ENCODE measurements at places on chromosomes 5 and 9.

DNA sequence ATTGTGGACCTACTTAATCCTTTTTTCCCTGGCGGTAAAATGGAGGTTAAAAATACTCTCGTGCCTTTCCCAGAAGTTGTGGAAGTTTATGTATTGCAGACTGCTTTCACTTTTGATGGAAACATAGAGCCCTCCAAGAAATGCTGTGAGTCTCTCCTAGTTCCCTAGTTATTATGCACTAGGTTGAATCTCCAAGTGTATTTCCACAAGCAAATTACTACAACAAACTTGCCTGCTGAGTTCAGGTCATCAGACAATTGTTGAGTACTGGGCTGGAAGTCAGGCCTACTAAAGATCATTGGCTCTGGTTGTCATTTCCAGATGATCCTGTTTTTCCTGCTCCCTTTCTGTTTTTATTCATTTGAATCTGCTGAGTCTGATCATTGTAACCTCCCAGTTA, 104.1 kb downstream of the CD180 start:
- no peak for DNase-seq

- no peak for DNase-seq
Measured at GRCh38 chr9:124506433-124506832, 766 bp downstream of the NR5A1 start.

DNA sequence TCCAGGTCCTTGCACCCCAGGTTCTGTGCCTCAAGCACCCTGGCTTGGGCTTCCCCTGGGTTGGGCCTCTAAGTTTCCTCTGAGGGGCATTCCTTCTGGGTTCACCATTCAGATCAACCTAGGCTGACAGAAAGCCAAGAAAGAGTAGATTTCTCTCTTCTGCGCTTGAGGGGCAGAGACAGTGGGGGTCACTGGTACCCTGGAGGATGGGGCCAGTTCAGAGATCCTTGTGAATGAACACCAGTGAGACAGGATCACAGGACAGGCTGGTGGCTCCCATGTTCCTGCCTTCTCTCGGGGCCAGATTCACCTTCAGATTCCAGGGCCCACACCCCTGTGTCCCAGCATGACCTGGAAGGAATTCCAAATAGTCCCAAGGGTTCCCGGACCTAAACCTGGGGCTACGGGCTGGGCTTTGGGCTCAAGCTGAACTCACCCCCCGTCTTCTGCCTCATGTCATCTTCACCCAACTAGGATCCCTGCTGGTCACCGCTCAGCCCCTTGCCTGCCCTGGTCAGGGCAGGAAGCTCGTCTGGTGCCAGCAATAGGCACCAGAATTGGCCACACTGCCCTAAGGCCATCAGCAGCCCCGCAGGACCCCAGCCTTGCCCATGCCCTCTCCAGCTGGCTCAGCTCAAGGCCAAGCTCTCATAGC, 91.8 kb upstream of the MVB12B start:
- DNase-seq = no peak

GRCh38 chr9:89077519-89077918, 86.3 kb downstream of the S1PR3 start:
- no peak for DNase-seq

DNA sequence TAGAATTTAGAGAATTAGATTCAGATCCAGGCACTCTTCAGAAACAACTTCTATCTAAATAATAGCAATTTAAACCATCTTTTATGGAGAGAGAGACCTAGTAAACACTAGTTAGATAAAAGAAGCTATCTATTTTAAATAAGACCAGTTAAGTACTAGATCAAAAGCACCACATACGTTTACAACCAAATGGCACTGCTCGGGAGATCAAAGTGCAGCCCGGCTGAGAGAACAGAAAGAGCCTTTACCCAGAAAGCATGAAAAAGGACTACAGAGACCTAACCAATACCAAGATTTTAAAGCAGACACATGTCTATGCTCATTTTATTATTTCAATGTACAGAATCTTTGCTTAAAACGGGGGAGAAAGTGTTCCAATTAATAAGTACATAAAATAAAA, 30.8 kb downstream of the LIX1 start:
- no peak for DNase-seq

DNA sequence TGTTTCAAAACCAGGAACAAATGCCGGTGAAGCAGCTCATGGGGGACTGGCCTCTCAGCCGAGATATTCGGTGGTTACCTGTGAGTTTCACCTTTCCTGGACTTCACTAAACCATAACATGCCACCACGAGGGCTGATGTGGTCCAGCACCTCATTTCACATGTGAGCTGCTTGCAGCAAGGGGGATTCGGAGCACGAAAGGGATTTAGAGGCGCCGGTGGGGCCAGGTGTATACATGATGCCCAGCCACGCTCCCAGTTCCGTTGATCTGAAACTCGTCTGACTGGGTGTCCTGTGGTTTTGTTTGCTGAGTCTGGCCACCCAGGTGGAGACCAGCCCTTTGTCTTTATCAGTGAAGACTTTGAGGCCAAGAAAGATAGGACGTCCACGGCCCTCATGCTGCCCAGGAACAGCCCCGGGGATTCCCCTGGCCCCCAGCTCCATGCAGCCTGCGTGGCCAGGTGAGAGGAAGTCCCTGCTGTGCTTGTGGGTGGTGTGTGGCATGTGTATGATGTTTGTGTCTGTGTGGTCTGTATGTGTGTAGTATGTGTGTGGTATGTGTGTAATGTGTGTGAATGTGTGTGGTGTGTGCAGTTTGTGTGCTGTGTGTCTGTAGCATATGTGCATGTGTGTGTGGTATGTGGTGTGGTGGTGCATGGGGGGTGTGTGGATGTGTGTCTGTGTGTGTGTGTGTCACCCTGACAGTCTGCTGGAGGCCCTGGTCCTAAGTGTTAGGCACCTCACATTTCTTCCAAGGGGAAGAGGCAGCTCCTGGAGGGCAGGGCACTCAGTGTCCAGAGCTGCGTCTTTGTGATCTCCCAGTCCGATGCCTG, 23.4 kb downstream of the PHF2 start:
- DNase-seq = no peak
